ENCODE measurements at places on chromosomes 4 and X.

GRCh38 chr4:7910952-7911578, 28.6 kb downstream of the AFAP1 start:
- peak; percentile 70 for DNase-seq

GRCh38 chr4:136088211-136088867, 1444.0 kb downstream of the PCDH18 start:
- DNase-seq, result no peak

DNA sequence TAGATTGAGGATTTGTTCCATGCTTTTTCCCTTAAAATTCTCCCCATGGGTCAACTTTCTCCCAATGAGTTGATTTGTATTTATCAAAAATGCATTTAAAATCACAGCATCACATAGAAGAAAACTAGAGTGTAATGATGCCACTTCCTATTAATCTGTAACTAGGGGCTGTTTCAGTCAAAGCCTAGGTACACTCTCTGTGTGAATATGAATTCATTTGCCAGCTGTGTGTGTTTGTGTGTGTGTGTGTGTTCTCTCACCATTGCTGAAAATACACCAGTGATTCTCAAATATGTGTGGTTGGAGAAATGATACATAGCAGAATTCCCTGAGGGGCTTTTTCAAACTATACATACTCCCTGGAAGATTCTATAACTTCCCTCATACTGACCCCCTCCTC, 546.5 kb downstream of the KLHL13 start:
- no peak for DNase-seq

DNA sequence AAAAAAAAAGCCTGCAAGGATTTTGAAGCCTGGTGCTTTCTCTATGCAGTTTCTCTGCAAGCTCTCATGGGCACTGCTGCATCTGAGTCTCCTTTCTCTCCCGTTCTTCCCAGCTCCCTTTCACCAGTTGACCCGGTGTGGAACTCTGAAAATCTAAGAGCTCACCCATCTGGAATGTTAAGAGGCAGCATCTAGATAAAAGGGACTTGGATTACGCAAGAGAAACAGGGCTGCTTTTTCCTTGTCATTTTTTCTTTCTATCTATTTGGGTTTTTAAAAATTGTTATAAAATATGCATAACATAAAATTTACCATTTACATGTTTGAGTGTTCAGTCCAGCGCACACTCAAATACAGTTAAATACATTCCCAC, 95.2 kb upstream of the RPS6KA3 start:
- no peak for DNase-seq

GRCh38 chrX:153055871-153056749, at the start of gene PNMA3:
PNMA3 (plus strand) TSS chrX:153056470; CDS start chrX:153057056, 586 bp downstream.
- no peak for DNase-seq

GRCh38 chrX:136975684-136976470, 57.9 kb downstream of the GPR101 start:
- DNase-seq, result no peak

DNA sequence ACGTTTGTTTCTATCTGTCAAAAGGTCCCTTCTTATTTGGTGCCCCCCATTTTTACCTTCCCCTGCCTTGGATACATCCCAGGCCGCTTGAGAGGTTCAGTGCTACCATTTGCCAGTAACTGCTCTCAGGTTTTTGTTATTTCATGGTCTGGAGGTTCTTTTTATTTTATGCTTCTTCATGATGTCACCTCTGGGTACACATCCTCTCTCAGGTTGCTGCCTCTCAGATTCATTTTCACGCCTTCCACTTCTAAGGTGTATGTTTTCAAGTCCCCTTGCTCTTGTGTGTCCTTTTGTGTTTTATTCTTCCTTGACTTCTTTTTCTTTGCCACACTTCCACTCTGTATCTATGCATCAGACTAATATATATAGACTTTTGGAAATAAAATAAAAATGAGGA, 640.1 kb upstream of the AADAT start:
- DNase-seq, result no peak

DNA sequence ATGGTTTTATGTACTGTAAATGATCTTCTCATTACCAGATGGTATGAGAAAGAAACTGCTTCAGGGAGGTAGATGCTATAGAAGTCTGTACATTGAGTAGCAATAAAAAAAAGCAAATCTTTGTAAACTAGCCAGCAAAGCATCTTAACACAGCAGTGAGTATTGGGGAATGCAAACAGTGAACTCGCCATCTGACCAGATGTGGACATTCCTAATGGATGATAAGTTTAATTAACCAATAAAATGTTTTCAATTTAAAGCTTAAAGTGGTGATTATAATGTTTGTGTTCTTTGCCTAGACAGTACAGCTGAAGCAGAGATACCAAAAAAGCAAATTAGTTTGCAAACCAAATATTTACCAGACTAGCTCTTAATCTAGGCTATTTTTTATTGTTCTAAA, 1144.2 kb downstream of the FAT4 start:
- peak; percentile 44 for DNase-seq

- DNase-seq, result no peak
Measured at GRCh38 chr4:1850276-1850675, 5.7 kb downstream of the LETM1 start.

DNA sequence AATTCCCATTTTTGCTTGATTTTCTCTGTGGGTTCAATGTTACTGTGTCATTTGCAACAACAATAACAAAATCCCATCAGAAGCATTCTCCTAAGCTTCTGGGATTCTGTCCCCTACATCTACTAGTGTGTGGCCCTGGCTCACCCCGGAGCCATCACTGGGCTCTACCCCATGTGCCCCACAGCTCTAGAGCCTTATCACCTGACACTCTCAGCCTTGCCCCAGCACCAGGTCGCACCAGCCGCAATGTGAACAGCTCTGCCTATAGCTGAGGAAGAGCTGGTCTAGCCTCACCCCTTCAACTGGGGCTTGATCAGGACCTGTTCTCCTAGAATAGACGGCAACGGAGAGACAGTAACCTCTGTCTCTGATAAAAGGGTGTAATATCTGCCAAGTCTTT, 161.7 kb downstream of the SHROOM3 start:
- no peak for DNase-seq
